ENCODE measurements at places on chromosomes 4 and X. TPM values are rescaled to one million over a fixed set of nuclear protein-coding genes. Genes with fewer than 3 reads are reported as not detected.

Gene BTC
- not detected for total RNA-seq

Gene ACOT9
- total RNA-seq = 49.0 TPM

Gene FAM47A
- total RNA-seq = not detected

Gene LUZP4
- total RNA-seq = not detected

All from activated CD8-positive, alpha-beta memory T cell treated with anti-CD3 and anti-CD28 coated beads, Interleukin-2, amount 10 ng/mL, durations not matched to agents 7 days and 5 days (primary cell).